ENCODE measurements at places on chromosomes 16 and 17.

- DNase-seq: peak; percentile 10
Observed at GRCh38 chr16:29820271-29820701, at the start of gene MVP. Gene MVP (plus strand): TSS chr16:29820462. CDS start chr16:29830550, 10,088 bp downstream.

GRCh38 chr16:24309258-24310142 lies 53.4 kb downstream of the CACNG3 start:
- DNase-seq: peak; percentile 23

- no peak for DNase-seq
Observed at GRCh38 chr16:67996666-67997065, 2.6 kb downstream of the DPEP2 start.

DNA sequence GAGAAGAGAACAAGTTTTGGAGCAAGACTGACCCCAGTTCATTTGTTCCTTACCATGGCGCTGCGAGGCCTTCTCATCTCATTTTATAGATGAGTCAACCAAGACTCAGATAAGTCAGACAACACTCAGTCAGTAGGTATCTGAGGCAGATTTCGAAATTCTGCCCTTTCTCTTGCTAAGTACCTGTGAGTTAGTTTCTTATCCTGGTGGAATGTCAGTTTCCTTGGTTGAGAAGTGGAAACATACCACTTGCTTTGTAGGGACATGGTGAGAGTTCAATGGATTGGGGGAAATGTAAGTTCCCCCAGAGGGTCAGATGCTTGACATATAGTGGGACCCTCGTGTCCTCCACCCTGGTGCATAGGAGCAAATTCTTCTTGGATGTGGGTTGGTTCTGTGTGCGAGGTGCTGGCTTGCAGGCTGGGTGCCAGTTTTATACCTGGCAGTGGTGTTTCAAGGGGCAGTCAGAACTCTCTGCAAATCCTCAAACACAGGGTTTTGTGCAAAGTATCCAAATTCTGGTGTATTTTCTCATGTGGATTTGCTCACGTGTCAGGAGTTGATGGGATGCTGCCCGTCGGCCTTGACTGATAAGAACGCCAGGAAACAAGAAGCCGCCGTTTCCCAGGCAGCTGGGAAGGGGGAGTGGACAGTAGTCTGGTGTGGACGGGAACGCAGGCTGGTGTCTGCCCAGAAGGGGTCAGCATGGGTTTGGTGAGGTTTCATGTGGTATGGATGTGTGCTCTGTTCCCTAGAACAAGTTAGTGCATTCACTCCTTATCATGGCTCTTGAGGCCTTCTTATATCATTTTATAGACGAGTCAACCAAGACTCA lies 61.1 kb upstream of the CIBAR2 start:
- no peak for DNase-seq

- DNase-seq: no peak
Observed at GRCh38 chr16:11250091-11250785, 5.8 kb downstream of the SOCS1 start.

DNA sequence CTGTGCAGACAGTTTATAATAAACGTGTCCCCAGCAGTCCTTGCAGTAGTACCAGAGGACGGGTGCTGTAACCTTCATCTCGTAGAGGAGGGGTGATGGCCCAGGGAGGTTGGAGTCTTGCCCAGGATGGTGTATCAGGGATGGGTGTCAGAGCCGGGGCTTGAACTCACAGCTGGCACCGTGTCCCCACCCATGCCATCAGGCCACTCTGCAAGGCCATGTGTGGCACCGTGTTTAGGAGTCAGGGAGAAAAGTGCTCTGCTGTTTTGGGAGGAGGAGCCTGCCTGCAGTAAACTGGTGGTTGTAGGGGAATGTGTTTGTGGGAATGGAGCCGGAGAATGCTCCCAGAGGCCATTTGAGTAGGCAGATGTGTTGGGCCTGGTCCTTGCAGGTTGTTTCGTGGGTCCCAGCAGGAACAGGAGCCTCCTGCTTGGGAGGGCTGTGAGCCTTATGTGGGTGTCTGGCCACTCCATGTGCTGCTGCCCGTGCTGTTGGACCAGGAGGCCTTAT lies 1.7 kb downstream of the ADORA2B start:
- no peak for DNase-seq

- no peak for DNase-seq
Observed at GRCh38 chr16:81668243-81669097, 110.6 kb upstream of the PLCG2 start.

- DNase-seq: no peak
Observed at GRCh38 chr16:27374221-27374803, 27.7 kb upstream of the IL21R start.

DNA sequence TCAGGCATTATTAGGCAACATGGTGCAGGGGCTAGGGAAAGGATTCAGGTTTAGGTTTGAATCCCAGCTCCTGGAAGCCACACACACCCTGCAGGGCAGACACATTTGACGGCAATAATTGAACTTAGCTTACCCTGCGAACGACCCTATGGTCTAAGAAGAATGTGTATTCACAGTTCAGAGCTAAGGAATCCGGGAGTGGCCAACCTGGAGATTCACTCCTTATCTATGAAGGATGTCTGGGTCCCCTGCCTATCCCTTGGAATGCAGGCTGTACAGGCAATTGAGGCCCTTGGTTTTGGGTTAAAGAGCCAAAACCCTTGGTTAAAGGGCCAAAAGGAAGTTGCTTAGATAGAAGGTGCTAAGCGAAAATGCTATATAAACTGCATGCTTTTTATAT lies 2.9 kb upstream of the SYT17 start:
- no peak for DNase-seq

DNA sequence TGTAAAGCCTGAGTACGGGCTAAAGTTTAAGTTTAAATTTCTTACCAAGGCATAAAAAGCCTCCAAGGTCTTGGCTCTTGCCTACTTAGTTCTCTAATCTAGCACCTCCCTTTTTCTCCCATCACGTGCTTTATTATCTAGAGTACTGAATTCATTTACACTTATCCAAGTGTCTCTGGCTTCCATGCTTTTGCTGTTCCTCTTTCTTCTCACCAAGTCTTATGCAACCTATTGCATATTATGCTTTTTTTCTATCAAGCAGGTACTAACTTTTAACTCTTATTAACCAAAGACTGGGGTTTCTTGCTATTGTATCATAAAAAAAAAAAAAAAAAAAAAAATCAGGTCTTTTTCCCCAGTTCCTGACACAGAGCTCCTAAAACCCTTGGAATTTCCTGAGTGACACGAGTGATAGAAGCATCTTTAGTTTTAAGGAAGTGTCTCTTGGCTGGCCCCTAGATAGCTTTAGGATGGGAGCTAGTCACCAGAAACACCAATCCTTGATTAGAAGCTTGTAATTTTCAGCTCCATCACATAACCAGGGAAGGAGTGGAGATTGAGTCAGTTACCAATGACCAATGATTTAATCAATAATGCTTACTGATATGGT lies 44.9 kb downstream of the SSH2 start:
- no peak for DNase-seq

GRCh38 chr17:58991718-58992331 lies 114.9 kb downstream of the TRIM37 start:
- DNase-seq: no peak

DNA sequence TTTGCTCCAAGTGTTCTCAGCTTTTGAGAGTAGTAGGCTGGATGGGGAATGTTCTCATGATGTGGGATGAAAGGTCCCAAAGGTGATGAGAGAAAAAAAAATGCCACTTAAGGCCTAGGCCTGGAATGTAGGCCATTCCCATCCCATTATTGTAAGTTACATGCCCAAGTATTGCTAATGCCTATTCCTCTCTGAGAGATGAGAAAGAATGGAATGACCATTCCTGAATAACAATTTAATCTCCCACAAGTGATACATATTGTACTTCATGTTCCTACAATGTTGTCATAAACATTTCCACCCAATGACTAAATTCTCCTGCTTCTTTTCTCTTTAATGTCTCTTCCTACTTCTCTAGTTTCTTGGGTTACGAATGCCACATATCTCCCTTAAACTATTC lies 102.8 kb upstream of the KCNJ16 start:
- DNase-seq: no peak

GRCh38 chr17:40457369-40457768 lies 14.1 kb downstream of the IGFBP4 start:
- no peak for DNase-seq

GRCh38 chr16:19636436-19637267 lies 81.1 kb downstream of the VPS35L start:
- no peak for DNase-seq

DNA sequence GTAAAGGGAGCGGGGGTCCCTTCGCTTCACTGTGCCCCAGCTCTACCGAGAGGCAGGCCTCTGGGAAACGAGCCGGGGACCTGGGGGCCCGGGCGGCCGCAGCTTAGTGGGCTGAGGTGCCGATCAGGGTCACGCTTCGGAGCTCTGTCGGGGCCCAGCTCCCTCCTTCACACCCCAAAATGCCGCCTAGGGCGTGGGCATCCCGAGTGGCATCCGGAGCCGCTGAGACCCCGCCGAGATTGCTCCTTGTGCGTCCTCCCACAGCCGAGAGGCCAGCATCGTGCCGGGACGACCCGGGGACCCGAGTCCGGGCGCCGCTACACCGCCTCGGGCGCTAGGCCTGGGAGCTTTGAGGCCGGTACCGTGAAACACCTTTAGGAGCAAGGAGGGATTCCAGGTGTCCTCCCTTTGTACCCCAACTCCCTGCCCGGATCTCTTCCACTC lies 1.3 kb downstream of the SALL1 start:
- DNase-seq: no peak

DNA sequence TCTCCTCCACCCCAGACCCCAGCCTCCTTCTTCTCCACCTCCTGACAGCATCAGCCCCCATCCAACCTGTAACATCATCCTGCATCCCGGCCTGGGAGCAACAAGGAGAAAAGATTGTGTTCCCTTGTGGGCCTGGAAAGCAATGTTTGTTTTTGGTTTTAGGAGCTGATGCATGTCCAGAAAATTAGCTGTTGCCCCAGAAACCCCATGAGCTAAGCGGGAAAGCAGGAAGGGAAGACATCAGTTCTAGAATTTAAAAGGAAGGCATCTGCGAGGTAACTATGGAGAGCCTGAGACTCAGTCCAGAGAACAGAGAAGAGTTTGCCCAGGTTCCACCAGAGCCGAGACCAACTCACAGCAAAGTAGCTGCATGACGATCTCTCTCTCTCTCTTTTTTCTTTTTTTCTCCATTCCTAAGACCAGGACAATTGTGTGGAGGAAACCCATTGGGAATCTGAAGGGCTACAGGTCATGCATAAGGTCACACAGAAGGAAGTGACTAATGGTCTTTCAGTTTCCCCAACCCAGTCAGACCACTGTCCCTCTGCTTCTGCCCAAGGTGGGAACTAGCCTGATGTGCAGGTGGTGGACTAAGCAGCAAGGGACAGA lies 124.4 kb downstream of the SLC39A11 start:
- DNase-seq: no peak

- DNase-seq: no peak
Observed at GRCh38 chr17:7858522-7858810, 663 bp downstream of the CYB5D1 start.

GRCh38 chr17:82570277-82570676 lies 50.7 kb downstream of the FOXK2 start:
- no peak for DNase-seq

DNA sequence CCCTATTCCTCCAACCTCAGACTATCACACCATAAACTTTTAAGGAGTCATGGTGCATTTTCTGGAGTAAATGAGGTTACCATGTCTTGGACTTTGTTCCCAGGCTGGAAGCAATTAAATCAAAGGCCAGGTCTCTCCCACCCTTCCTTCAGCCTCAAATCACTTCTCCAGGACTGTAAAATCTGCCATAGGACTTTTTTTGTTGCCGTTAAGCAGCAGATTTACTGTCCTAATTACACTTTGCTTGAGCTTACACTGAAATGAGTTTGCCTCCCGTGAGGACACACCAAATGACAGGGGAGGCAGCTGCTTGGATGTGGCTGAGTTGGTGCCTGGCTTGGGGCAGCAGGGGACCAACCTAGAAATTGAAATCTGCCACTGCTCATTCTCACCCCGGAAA lies 14.7 kb downstream of the DCAKD start:
- no peak for DNase-seq

DNA sequence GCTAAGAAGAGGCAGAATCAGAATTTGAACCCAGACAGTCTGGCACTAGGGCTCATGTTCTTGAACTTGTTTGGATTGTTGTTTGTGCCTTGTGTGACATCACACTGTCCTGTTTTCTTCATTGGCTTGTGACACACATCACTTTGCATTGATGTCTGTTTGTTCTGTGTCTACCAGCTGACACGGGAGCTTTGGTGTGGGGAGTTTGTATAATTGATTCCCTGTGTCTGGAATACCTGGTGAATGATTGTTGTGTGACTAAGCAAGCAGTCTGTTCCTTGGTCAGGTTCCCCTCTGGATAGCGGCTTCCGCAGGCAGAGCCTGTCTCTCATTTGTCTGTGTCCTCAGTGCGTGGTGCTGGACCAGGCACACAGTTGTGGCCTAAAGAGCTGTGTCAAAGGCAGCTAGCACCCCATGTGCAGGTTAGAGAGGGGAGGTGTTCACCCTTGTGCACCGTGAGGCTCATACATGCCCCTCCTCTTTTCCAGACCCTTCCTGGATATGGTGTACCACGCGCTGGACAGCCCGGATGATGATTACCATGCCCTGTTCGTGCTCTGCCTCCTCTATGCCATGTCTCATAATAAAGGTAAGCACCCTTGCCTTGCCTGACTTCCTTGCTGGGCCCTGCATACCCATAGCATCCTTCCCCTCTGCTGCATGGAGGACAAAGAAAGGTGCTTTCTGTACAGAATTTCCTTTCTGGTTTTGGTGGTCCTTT lies 80.1 kb downstream of the CLEC16A start:
- DNase-seq: no peak

GRCh38 chr16:168424-168823 lies 2.6 kb downstream of the HBM start:
- no peak for DNase-seq

DNA sequence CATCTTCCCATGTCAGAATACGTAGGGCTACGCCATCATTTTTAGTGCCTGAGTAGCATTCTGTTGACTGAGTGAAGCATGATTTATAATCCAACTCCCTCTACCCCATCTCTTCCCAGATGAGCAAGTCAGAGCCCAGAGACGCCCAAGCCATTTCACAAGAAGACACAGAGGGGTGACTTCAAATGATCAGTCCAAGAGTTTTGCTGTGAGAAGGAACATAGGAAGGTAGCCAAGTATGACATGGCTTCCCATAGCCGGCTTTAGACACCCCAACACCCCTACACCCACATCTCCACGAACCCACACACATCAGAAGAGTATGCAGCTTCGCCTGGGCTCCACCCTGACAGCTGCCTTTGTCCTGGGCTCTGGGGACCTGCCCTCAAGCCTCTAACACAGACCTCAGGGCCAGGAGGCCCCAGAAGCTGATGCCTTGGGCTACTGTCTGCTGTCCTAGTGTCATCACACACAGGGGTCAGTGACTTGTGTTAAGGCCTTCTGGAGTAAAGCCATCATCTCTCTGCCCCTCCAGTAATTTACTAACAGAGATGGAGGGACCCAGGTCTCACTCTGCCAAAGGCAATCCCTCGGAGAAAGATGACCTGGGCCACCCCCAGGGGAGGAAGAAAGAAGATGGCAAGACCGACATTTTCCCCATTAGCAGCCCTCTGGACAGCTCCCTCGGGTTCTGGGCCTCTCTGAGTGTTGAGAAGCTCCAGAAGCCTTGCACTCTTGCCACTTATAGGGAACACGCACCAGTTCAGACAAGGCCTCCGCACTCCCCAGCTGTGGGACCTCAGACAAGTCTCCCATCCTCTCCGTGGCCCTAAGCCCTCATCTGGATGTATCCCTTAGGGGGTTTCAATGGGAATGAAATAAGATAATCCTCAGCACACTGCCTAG lies 38.7 kb upstream of the MRPS23 start:
- no peak for DNase-seq

All from caudate nucleus (tissue), 63 donors.